CD4-positive, alpha-beta T cell treated with Interleukin-21 for 1 hour (primary cell): ENCODE measurements at places on chromosomes 2 and 18.

DNA sequence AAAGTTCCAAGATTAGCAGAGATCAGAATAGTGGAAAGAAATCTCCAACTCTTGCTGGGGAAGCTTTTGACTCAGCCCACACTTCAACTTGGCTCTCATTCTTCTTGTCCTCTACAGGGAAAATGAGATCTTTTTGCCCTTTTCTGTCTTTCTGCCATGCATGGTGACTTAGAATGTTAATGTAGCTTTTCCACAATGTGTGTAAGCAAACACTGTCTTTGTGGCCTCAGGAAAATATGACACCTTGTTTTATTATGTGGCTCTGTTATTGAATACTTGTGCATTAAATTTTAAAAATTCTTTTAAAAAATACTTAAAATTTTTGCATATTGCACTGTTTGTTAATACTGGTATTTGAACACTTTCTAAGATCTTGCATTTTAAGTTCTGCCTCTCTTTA lies 65.4 kb upstream of the WDR75 start:
- DNase-seq, result no peak

- no peak for DNase-seq
Observed at GRCh38 chr18:35510076-35510651, 12.4 kb upstream of the INO80C start.

GRCh38 chr18:14969500-14969899 lies 221.5 kb downstream of the ANKRD30B start:
- no peak for DNase-seq

DNA sequence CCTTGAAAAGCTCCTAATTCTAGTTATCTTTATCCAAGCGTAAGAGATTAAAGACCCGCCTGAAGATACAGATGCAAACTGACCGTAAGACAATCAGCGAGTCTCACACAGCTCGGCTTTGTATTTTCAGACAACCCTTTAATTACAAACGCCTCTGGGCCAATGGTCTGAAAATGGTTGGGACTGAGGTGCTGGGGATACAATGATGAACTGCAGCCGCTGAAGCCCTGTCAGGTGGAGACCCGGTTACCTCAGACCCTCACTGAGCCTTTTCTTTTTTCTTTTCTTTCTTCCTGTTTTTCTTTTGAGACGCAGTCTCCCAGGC lies 715 bp upstream of the CFAP36 start:
- DNase-seq, result no peak

DNA sequence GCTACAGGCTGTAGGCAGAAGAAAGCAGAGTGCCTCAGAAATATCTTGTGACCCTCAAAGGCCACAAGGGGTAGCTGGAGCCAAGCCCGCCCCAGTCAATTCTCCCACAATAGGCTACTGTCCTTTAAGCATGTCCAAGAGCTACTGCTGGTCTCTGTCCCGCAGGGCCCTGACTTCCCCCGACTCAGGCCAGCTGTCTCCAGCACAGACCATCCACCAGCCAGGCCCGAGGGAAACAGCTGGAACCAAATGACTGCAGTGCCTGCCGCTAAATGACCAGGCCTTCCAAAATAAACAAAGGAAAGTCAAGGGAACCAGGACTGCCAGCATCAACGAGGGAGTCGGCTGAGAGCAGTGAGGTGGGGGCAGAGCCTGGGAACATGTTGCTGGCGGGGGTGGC lies 36.7 kb downstream of the MCFD2 start:
- no peak for DNase-seq

DNA sequence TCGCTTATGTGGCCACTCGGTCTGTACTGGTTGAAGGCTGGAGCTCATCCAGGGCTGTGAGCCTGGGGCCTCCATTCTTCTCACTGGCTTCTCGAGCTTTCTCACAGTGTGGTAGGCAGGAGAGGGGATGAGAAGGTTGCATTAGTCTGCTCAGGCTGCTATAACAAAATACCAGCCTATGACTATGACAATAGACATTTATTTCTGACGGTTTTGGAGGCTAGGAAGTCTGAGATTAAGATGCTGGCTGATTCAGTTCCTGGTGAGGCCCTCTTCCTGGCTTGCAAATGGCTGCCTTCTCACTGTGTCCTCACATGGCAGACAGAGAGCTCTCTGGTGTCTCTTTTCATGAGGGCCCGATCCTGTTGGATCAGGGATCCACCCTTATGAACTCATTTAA lies 6.2 kb upstream of the STK25 start:
- DNase-seq, result no peak

- DNase-seq, result no peak
Observed at GRCh38 chr2:45014016-45014702, 4.9 kb upstream of the SIX2 start.

DNA sequence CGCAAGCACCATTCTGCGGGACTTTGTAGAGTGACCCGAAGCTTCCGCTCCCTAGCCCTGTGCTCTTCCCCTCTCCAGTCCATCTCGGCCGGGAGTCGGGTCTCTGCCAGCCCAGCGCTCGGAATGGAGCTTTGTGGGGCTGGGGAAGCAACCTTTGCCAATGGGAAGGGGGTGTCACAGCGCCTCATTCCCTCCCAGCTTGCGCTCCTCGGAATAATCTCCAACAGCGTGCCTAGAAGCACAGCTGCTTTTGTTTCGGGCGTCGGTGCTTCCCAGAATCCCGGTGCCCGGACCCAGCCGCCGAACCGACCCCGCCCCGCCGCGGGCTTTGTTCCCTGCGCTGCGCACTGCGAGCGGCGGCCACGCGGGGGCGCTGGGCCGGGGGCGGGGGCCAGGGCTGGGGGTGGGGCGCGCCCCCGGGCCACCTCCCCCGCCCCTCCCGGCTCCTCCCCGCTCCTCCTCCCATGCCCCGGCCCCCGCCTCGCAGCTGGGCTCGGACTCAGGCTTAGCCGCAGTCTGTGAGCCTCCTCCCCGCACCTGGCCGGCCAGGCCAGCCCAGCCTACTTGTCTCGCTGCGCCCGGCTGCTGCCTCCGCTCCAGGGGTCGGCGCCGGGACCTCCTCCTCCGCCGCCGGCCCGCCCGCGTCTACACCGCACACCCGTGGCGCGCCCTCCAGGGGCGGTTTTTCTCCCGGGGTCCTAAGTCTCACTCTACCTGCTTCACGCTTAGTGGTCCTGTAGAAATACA lies 77.7 kb upstream of the SMAD2 start:
- peak; percentile 37 for DNase-seq

DNA sequence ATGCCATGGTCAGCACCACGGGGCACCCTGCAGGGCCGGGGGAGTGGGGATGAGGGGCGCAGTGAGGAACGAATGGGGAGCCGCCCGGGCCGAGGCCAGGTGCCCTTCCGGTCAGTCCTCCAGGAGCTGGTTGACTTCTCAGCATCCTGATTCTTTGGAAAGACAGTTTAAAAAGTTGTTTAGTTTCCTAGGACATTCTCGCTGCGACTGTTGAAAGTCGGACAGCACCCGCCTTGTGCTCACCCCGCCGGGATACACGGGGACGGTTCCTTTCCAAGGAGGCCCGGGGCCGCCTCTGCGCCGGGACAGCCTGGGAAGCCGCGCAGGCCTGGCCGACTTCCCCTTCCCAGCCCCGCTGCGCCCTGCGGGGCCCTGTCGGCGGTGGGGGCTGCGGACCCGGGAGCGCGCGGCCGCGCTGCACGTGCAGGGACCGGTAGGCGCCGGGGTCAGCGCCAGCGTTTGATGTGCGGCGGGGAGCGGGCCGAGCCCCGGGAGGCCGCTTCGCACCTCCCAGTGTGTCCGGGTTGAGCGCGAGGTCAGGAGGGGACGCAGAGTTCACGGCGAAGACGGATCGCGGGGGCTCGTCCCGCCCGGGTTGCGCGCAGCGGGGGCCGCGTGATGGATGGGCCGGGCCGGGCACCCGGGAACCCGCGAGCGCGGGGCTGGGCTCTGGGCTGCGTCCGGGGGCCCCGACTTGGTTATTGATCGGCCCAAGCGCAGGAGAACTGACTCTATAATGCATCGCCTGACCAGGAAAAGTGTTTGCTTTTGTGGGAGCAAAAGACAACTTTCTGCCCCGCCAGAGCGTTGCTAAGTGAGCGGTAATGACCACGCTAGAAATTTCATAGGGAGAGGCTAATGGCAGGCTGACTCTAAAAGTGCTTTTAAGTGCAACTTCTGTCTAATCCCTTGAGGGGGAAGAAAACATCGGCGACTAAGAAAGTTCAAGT lies 28.0 kb upstream of the SMIM21 start:
- DNase-seq, result no peak

DNA sequence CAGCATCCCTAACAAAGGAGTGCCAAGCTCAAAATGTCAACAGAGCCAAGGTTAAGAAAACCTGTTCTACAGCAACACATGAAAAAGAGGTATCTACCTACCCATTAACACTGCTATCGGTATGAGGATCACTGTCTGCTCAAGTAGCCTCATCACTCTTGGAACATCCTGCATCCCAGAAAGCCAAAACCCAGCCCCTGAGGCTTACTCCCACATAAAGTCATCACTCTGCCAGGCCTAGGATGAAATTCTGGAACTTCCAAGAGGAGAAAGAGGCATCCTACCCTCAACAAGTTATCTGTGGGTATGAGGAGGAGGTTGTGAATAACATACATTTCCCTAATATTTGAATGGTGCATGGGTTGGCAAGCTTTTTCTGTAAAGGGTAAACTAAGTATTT lies 25.5 kb downstream of the CDH2 start:
- DNase-seq, result no peak

DNA sequence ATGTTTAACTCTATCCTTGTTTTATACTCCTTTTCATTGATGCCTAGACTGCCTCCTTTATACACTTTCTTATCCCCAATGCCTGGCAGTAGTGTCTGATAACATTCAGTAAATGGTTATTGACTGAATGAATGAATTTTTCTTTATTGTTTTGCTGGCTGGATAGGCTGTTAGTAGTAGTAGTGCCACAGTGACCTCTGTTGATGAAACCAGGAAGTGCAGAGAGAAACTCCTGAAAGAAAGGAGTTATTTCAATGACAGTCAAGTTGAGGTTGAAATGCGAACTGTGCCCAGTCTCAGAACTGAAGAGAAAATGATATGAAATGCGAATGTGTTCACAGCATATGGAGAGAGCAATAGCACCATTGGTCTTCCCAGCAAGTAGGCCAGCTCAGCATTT lies 26.8 kb upstream of the SLC9A2 start:
- DNase-seq, result peak; percentile 21

- no peak for DNase-seq
Observed at GRCh38 chr2:69269330-69269729, 117.7 kb downstream of the GFPT1 start.

DNA sequence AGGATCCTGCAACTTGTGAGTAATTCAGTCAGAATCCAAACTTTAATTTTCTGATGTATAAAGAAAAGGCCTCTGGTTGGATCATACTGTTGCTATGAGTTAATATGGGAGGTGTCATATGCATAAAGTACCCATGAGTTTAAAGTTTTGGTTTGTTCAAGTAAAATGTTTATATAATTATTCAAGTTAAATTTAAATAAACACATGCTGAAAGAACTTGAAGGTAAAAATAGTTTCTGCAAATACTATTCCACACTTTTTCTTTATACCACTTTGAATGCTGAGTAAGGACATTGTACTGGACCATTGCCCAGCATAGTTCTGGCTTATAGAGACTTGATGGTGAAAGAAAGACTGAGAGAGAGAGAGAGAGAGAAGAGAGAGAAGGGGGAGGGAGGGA lies 30.7 kb downstream of the PKP4 start:
- no peak for DNase-seq

GRCh38 chr2:47072018-47072691 lies 83.0 kb downstream of the STPG4 start:
- peak; percentile 24 for DNase-seq

GRCh38 chr18:11983592-11983991 lies 2.3 kb downstream of the IMPA2 start:
- DNase-seq, result no peak

GRCh38 chr18:74796841-74797576 lies 199.3 kb downstream of the ZNF407 start:
- DNase-seq, result no peak

DNA sequence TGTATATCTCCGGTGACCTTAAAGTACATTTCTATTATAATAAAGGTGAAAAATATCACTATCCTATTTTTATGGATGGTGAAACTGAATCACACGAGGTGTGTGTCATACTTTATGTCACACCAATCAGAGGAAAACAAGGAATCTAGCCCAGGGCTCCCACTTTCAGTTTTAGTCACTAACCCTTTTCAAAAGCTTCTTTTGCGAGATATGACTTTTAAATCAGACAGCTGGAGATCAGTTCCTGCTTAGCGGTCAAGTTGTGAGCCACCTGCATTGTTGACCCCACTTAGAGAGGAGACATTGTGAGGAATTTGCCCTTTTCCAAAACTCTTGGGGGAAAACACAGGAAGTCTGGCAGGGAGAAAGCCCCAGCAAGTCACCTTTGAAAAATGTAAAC lies 70.5 kb downstream of the CPS1 start:
- no peak for DNase-seq

- DNase-seq, result no peak
Observed at GRCh38 chr2:148944536-148944935, 69.5 kb downstream of the KIF5C start.

GRCh38 chr2:10271509-10271908 lies 31.2 kb upstream of the HPCAL1 start:
- no peak for DNase-seq

- DNase-seq, result no peak
Observed at GRCh38 chr2:72330652-72331051, 183.0 kb upstream of the CYP26B1 start.

DNA sequence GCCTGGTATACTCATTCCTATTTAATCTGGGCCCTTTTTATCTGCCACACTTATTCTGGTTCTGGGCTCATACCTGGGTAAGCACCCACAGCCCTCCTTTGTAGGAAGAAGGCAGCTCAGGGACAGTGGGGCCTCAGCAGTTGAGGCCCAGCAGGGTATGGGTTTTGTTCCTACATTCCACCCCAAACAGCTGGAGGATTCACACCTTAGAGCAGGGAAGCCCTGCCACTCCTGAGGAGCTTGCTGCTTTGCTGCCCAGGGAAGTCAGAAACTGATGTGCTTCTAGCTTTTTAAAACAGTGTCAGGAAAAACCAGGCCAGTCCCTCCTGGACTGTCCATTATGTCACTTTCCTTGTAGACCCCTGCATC lies 1.2 kb upstream of the LBX2 start:
- no peak for DNase-seq

GRCh38 chr2:240913810-240914644 lies 7.9 kb downstream of the CROCC2 start:
- peak; percentile 55 for DNase-seq

- no peak for DNase-seq
Observed at GRCh38 chr2:70960833-70961647, 17.4 kb upstream of the ANKRD53 start.
